ENCODE measurements at places on chromosomes 6 and 20.

- DNase-seq = peak; percentile 60
Measured at GRCh38 chr6:27176523-27177484, 70.7 kb upstream of the PRSS16 start.

DNA sequence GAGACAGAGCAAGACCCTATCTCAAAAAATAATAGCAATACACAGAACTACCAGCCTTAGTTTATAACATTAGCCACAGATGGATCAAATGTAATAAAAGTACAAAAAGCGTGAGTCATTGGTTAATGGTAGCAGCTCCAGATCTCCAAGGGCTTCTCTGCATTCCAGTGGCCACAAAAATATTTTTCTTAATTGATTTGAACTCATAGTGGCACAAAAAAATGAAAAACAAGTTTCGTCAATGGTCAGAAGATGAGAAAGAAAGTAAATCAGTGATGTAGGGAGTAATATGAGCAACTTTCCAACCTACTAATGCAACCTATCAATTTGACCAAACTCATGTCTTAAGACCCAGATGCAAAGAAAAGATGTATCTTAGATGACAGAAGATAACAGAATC is 79.6 kb downstream of the CEP57L1 start:
- DNase-seq = no peak

DNA sequence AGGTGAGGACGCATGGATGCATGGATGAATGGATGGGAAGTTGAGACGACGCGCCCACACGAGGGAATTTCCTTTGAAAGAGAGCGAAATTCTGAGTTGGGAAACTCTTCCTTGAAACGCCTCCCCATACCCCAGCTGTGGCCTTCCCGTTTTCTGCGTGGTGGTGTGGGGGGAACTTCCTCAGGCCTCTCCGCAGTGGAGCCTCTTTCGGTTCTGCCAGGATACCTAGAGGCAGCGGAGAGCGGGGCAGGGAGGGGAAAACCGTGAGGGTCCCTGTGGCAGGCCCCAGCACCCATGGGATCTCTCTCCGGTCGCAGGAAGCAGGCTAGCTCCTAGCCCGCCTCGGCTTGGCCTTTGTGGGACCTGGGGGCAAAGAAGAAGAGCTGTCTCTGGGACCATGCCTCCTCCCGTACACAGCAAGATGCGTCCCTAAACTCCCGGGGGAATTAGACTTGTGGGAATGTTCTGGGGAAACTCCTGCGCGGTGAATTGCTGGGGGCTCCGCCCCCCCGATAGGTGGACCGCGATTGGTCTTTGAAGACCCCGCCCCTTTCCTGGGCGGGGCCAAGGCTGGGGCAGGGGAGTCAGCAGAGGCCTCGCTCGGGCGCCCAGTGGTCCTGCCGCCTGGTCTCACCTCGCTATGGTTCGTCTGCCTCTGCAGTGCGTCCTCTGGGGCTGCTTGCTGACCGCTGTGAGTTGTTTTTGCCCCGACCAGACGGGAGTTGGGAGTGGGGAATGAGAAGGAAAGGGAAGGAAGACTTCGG is at the start of gene CD40:
TSS of gene CD40 (plus strand) at position 611 of the 764 bp plus-strand sequence. CDS start at position 641, 30 bp downstream.
- DNase-seq = peak; percentile 13

- DNase-seq = no peak
Measured at GRCh38 chr6:14280006-14280510, 162.5 kb downstream of the CD83 start.

GRCh38 chr6:106802139-106802538 is 172.4 kb downstream of the CD24 start:
- DNase-seq = no peak

GRCh38 chr6:17886891-17887290 is 100.5 kb downstream of the KIF13A start:
- DNase-seq = no peak

GRCh38 chr6:170545405-170545804 is 7.7 kb downstream of the PSMB1 start:
- peak; percentile 91 for DNase-seq

DNA sequence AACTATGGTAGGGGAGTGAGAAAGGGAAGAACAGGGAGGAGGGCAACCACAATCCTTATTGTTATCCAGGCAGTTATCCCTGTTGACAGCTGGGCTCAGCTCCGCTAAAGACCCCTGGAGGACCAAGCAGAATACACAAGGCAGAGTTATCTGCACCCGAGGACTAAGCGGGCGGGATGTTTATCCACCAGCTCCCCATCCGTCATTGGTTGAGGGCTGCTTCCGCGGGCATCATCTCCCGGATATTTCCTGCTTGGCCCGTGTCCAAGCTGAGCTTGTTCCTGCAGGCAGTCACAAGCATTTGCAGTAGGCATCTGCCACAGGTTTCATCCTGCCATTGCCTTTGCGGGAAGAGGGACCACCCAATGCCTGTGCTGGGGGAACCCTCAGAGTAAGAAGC is 102.1 kb downstream of the DLGAP4 start:
- no peak for DNase-seq
